ENCODE measurements at places on chromosomes 11 and 22. TPM values are rescaled to one million over a fixed set of nuclear protein-coding genes. Genes with fewer than 3 reads are reported as not detected.
A peak's percentile ranks its signal among the peaks of the same experiment; 100 is the strongest.

GRCh38 chr22:32602154-32602553 is 127.5 kb downstream of the FBXO7 start:
- H3K36me3 ChIP-seq, result no peaks in the 10 kb centered on the region
- H3K27ac ChIP-seq, result no peak overlapping the region
- H3K4me3 ChIP-seq, result no peak overlapping the region
- H3K27me3 ChIP-seq, result no peaks in the 10 kb centered on the region
- H3K4me1 ChIP-seq, result peaks cover 13% of the 10 kb centered on the region

The OR10D3 gene
- total RNA-seq, result not detected

DNA sequence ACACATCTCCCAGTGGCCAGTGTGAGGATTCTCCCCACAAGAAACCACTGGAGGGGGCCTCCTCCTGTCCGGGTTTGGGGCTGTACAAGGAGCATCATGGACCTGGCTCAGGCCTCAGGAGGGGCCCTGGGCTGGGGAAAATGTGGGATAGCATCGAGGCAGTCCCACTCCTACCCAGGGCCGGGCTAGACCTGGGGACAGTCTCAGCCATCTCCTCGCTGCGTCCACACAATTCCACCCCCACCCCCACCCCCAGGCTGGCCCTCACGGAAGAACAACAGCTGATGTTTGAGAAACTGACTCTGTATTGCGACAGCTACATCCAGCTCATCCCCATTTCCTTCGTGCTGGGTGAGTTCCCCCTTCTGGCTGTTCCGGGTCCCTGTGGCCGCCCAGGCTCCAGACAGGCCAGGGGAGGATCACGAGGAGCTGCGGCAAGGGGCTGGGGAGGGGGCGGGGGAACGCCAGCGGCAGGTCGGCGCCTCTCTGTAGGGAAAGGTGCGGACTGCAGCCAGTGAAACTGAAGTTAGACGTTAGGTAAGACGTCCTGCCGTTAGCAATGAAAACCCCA is 4.8 kb downstream of the BEST1 start:
- peak overlapping the region; percentile 25 for H3K27ac ChIP-seq
- H3K4me3 ChIP-seq, result peak overlapping the region; percentile 57
- DNase-seq, result peak; percentile 47
- no peaks in the 10 kb centered on the region for H3K27me3 ChIP-seq

DNA sequence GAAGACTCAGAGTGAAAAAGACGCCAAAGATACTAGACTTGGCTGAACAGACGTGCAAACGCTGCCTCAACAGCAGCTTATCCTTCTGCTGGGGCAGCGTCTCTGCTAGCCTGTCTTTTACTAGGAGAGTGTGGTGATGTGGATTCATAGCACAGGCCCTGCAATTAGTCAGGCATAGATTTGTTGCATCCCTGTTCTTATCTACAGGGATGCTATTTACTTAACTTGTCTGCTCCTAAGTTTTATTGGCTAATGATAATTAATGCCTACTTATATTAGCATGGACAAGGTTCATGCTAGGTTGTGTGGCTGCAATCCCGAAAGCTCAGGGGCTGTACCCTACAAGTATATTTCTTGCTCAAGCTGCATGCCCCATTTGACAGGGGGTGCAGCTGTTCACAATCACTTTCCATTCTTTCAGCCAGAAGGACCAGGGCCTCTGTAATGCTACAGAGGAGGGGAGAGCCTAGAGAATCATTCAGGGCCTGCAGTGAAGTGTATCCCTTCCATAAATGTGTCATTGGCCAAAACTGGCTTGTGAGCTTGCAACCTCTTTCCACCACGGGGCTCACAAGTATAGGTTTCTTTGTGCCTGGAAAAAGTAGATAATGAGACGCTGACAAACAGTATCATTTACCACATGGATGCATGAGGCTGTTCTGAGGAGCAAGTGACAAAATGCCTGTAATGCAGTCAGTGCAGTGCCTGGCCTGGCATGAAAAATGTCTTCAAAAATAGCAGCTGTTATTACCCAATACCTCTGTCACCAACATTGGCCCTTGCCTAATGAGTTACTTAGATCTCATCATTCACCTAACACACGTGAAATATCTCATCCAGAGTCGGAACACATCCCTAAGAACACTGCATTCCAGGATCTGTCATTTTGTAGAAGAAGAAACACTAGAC is 685.8 kb upstream of the API5 start:
- DNase-seq, result no peak
- H3K27ac ChIP-seq, result no peak overlapping the region
- H3K36me3 ChIP-seq, result no peaks in the 10 kb centered on the region
- peaks cover 14% of the 10 kb centered on the region for H3K4me1 ChIP-seq
- peaks cover 3% of the 10 kb centered on the region for H3K27me3 ChIP-seq
- H3K4me3 ChIP-seq, result no peak overlapping the region

- no peaks in the 10 kb centered on the region for H3K36me3 ChIP-seq
- DNase-seq, result no peak
- no peak overlapping the region for H3K4me3 ChIP-seq
- H3K27me3 ChIP-seq, result peaks cover 86% of the 10 kb centered on the region
Measured at GRCh38 chr22:26650722-26651421, 6.5 kb upstream of the MIAT start.

DNA sequence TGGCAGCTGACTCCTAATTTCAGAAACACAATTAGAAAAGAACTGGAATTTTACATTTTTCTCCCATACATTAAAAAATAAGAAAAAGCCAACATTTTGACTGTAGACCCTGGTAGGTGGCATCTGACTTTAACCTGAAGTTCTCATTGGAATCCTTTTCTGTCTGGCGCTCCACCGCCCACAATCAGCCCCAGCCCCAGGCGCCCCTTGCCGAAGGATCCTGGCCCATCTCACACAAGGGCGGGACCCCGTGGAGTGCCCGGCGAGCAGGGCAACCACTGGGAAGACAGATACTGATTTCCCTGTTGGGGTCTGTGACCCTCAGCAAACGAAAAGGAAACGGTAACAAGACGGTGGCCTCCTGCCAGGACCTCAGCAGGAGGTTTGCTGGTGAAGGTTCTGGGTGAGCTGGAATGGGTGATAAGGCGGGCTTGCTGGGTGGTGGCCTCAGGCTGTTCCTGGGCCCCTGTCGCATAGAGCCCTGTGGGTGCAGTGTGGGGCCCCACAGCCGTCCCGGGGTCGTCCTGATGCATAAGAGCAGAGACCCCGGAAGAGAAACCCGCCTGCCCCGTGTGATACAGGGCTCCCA is 15.7 kb downstream of the TSPO start:
- no peak overlapping the region for H3K27ac ChIP-seq
- peaks cover 4% of the 10 kb centered on the region for H3K4me1 ChIP-seq
- no peak for DNase-seq

The RASD2 gene
- total RNA-seq, result 0.14 TPM

The CCDC89 gene
- 1.3 TPM for total RNA-seq

The IGLL5 gene
- total RNA-seq, result not detected

DNA sequence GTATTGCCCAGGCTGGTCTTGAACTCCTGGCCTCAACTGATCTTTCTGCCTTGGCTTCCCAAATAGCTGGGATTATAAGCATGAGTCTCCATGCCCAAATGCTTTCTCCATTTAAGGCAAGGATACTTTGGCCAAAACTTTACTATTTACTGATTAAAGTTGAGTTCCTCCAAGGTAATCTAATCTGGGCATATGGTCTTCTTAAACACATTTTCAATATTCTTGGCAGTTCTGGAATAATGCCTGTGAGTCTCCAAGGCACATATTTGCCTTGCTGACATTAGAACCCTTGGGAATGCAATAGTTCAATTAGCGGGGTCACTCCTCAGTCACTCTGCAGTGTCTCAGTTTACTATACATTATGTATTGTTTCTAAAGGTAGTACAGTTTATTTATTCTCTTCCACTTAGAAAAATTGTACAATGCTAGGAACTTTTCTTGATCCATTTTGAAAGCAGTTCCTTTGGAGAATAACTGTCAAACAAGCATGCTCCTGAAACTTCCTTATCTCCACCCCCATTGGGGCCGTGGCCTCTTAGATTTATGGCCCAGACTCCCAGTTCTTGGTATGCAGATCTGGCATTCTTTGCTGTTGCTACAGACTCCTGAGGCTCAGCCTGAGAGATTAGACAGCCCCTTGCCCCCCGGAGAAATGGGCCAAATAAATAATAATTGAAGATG is 13.1 kb upstream of the RAB38 start:
- peaks cover 19% of the 10 kb centered on the region for H3K36me3 ChIP-seq
- DNase-seq, result peak; percentile 74
- peaks cover 47% of the 10 kb centered on the region for H3K4me1 ChIP-seq
- no peaks in the 10 kb centered on the region for H3K27me3 ChIP-seq
- no peak overlapping the region for H3K4me3 ChIP-seq
- peak overlapping the region; percentile 93 for H3K27ac ChIP-seq

The C11orf16 gene
- total RNA-seq, result not detected

DNA sequence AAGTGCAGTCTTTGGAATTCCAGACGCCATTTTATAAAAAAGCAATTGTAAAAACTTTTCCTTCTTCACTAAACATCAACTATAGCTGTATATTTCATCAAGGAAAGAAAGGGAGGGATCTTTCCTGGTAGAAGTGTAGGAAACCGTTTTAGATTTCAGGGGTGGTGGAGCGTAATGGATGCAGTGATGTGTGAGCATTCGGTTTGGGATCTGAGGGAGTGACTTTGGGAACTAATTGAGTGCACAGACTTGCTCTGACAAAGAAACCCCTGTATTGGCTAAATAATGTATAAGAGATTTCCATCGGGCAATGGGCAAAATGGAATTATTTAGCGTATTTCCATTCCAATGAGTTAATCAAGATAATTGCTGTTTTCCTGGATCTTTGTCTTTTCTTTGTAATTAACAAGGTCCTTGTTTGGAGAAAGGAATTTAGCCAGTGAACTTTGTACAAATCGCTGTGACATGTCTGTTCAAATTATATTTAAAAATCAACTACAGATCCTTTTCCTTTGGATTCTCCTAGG is 125.0 kb upstream of the NARS2 start:
- H3K27ac ChIP-seq, result no peak overlapping the region
- no peak overlapping the region for H3K4me3 ChIP-seq
- peaks cover 44% of the 10 kb centered on the region for H3K36me3 ChIP-seq
- H3K4me1 ChIP-seq, result no peaks in the 10 kb centered on the region
- no peaks in the 10 kb centered on the region for H3K27me3 ChIP-seq
